GDM1 (cell line): ENCODE measurements at places on chromosomes 12 and 14.

DNA sequence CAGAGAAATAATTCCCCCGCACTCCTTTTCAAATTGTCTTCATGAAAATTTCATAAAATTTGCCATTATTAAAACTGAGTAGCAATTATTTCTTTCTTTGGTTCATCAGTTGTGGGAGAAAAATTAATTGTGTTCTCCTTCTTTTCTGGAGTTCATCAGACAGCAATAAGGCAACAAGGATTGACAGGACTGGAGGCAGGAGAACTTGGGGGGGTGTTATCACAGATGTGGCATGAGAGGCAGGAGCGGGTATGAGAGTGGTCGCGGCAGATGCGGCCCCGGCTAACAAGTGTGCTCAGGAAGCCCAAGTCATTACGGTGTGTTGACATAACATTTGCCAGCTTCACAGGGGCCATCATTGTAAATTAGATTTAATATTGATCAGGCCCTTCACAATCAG is 306.6 kb upstream of the TMPO start:
- no peak for DNase-seq

GRCh38 chr12:99766408-99766807 is 118.9 kb downstream of the GARIN6 start:
- DNase-seq = no peak

GRCh38 chr14:58954052-58954451 is 234.4 kb upstream of the DAAM1 start:
- no peak for DNase-seq

GRCh38 chr14:64938972-64939816 is 3.4 kb downstream of the GPX2 start:
- DNase-seq = no peak

- no peak for DNase-seq
Observed at GRCh38 chr12:113197518-113198077, 12.1 kb downstream of the RITA1 start.

GRCh38 chr14:59465316-59466135 is at the start of gene GPR135:
GPR135 (minus strand) TSS chr14:59465380; CDS start chr14:59465226, 154 bp downstream.
- no peak for DNase-seq

GRCh38 chr14:105043641-105044040 is 21.6 kb downstream of the GPR132 start:
- DNase-seq = no peak

GRCh38 chr14:23101213-23101970 is 3.4 kb downstream of the CIROP start:
- DNase-seq = no peak

- DNase-seq = no peak
Observed at GRCh38 chr12:47549258-47549657, 156.6 kb downstream of the RPAP3 start.

DNA sequence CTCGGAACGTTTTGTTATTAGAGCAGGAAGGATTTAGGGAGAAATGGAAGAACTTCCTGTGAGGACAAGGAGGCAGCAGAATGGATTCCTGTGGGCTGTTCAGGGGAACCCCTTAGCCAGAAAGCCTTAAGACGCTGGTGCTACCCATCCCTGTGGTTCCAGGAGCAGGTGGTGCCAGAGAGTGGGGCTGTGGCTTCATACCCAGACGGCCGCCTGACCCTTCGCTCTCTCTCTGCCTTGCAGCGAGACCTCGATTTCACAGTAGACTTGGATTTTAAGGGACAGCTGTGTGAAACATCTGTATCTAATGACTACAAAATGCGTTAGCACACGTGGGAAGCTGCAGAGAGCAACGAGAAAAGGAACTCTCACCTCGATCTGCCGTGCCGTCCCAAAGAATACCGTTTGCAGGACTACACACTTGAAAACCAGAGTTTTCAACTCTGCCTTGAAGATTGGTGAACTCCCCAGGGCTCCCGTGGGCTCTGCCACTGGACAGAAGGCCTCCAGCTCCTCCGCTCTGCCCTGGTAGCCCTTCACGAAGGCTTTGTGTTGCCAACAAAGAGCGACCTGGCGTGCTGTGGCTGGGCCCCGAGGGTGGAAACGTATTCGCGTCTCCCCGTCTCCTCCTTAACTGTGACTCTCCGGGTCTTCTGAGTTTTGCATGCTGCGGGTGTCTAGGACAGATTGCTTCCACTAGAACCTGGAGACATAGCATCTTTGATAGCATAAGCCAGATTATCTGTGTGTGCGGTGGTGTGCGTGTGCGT is 102.0 kb downstream of the PRMT8 start:
- DNase-seq = no peak

DNA sequence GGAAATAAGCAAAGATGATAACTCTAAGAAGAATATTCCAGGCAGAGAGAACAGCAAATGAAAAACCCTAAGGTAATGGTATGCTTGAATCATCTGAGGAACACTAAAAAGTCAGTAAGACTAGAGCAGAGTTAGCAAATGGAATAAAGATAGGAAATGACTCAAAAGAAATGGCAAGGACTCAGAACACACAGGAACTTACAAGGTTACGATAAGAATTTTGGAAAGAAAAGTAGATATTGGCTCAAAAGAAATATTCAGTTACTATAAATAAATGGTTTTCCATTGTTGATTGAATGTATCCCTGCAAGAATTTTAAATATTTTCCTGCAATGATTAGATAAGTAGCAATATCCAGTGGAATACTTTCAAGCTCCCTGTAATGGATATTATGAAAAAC is 705.8 kb downstream of the C12orf50 start:
- no peak for DNase-seq

DNA sequence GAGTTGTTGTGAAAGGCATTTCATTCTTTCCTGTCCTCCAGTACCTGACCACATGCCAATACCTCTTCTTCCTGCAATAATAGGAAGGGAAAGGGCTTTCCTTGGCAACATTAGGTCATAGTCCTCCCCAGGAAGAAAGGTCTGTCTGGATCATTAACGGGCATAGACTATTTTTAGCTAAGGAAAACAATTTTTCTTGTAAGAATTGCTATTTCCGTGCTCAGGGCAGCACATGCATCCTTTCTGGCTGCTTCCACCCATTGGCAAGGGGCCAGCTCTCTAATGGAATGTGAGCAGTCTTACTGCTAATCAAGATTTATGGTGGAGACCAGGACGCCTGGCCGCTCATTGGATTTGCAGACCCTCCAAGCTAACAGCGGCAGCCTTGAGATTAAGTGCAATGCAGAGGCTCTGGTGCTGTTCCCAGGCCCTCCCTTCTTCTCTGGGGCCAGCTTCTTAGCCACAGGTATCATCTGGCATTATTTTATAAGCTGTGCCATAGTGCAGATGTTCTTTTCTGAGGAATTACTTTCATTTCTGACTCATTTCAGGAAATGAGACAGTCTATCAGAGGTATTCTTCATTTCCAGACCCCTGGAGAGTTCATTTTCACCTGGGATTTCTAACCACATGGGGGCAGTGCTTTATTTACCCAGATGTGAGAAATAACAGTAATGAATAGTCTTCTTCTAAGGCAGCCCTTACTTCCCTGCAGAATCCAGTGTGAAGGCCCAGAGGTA is 52.9 kb downstream of the ANO6 start:
- DNase-seq = no peak

- no peak for DNase-seq
Observed at GRCh38 chr12:67804168-67804567, 155.6 kb downstream of the DYRK2 start.

- DNase-seq = no peak
Observed at GRCh38 chr14:79298373-79298772, 912.9 kb downstream of the DIO2 start.
